Activated naive CD8-positive, alpha-beta T cell treated with anti-CD3 and anti-CD28 coated beads for 36 hours (primary cell): ENCODE measurements at places on chromosomes 7 and 10.
A peak's percentile ranks its signal among the peaks of the same experiment; 100 is the strongest.

DNA sequence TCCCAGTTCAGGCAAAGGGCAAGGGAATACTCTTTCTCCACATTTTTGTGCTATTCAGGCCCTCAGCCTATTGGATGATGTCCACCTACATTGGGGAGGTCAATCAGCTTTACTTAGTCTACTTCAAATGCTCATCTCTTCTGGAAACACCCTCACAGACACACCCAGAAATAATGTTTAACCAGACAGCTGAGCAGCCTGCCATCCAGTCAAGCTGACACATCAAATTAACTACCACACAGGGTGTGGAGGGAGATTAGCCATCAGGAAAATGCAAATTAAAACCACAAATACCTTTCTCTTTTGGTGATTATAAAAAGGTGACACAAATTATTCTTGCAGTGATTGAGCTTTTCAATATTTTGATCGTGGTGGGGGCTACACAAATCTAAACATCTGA is 74.7 kb upstream of the FZD8 start:
- H3K4me1 ChIP-seq: no peaks in the 10 kb centered on the region
- H3K36me3 ChIP-seq: no peaks in the 10 kb centered on the region
- no peak overlapping the region for H3K27ac ChIP-seq
- no peak overlapping the region for H3K4me3 ChIP-seq

DNA sequence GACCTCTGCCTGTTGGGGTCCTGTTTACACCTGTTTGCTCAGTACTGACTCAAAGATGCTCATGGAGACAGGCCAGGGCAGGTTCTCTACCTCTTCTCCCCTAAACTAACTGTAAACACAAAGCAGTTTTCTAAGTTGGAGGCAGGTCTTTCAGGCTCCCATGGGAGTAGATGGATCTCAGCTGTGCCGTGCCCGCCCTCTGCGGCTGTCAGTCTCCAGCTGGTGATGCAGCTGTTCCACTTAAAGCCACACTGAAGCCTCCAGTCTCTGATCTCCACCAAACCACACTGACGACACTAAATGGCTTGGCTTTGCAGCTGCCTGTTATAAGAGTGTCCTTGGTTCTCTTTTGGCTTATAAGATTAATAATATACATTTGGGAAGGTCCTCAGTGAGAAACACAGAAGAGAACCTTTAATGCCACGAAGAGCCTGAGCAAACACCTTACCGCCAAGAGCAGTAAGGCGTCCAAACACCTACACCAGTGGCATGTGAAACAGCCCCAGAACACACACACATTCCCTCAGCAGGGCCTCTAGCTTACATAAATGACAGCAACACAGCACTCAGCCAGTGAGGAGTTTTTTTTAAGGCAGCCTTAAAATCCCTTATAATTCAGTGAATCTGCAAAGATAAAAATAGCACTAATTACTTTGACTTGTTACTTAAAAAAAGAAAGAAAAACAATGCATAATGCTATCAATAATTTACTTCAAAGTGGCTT is 60.4 kb upstream of the KCNIP2 start:
- H3K27ac ChIP-seq: peak overlapping the region; percentile 71
- peaks cover 30% of the 10 kb centered on the region for H3K4me1 ChIP-seq
- no peaks in the 10 kb centered on the region for H3K27me3 ChIP-seq
- peak; percentile 40 for DNase-seq
- no peaks in the 10 kb centered on the region for H3K36me3 ChIP-seq

DNA sequence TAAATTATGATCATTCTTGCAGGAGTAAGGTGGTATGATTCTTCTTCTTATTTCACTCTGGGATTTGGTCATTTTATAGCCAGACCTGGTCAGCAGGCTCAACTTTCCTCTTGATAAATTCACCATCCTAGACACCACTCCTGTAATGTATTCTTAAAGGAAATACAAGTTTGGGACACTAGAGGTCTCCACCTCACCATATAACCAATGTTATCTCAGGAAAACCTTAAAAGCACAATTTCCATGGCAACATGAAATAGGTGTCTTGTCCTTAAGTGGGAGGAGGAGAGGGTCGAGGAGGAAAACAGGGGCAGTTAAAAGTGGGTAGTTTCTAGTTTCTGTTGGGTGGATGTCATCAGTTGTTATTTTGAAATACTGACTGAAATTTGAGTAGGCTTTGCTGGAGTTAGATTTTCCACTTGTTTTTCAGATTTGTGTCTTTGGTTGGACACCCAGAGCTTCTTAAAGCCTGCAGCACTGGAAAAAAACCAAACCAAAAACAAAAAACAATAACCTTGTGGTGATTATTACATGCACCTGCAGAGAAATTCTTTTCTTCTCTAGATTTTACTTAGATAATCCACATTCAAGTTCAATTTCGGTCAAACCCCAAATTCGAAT is 163.1 kb downstream of the PRKCQ start:
- no peaks in the 10 kb centered on the region for H3K27me3 ChIP-seq
- peaks cover 5% of the 10 kb centered on the region for H3K4me1 ChIP-seq
- no peak overlapping the region for H3K27ac ChIP-seq
- no peak for DNase-seq
- H3K4me3 ChIP-seq: no peak overlapping the region
- H3K36me3 ChIP-seq: peaks cover 14% of the 10 kb centered on the region

- peaks cover 58% of the 10 kb centered on the region for H3K36me3 ChIP-seq
- DNase-seq: no peak
- H3K27me3 ChIP-seq: no peaks in the 10 kb centered on the region
These were observed 5.8 kb downstream of the FBH1 start for GRCh38 chr10:5895804-5896203.

DNA sequence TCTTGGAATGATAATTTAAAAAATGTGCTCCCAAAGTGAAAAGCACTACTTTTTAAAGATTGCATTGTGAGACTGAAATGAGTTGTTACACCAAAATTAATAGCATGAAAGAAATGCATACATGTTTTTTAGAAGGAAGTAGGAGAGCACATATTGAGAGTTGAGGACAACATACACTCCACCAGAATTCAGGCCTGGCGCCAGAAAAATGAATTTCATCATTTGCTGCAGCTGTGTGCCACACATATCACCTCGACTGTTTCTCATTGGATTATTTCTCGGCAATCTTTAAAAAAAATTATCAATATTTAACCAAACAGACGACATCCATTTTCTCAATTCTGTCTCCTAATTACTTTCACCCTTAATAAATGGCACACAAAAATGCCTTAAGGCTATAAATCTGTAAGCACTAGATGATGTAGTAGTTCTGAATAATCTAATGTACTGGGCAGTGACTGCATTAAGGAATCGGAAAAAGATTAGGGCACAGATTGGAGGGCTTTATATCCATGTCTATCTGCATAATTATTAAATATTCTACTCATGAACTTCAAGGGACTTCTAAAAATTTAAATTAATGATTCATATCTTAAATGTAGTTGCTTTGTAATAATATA is 590.4 kb downstream of the NXPH1 start:
- DNase-seq: no peak
- no peak overlapping the region for H3K27ac ChIP-seq
- H3K27me3 ChIP-seq: no peaks in the 10 kb centered on the region
- no peaks in the 10 kb centered on the region for H3K36me3 ChIP-seq

DNA sequence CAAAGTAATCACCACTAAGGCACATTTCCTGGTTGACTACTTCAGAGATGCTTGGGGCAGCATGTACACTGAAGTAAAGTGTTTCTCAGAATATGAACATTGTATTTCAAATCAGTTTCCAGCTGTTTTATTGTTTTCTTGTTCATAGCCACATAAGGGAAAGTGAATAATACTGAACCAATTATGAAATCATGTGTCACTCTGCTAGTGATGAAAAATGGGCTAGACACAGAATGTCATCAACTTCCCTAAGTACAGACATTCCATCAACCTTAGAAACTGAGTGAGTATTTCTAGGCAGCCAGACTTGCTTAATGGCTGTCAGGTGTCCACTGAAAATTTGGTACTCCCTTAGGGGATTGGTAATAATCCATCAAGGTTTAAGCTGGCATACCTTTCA is 603.5 kb downstream of the ARL4A start:
- peaks cover 4% of the 10 kb centered on the region for H3K27me3 ChIP-seq
- no peaks in the 10 kb centered on the region for H3K36me3 ChIP-seq
- H3K4me1 ChIP-seq: no peaks in the 10 kb centered on the region

DNA sequence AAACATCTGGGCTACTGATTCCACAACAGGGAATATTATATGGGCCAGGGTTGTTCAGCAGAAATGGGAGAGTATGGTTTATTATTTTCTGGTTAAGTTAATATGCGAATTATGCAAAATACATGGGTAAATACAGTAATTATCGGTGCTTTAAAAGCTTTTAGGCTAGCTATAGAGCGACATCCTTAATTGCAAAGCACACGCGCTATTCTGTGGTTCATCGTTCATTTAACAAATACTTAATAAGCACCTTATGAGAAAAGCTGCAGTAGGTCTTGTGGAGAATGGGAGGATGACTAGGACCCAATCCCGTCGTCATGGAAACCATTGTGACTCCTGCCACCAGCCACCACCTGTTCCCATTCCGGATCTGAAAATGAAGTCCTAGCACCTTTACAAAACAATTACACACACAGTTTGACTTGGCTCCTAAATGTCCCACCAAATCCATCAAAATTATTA is 623 bp upstream of the CEP41 start:
- H3K4me1 ChIP-seq: peaks cover 44% of the 10 kb centered on the region
- H3K27me3 ChIP-seq: no peaks in the 10 kb centered on the region
- peak overlapping the region; percentile 98 for H3K4me3 ChIP-seq

GRCh38 chr7:69893906-69894305 is 295.6 kb downstream of the AUTS2 start:
- no peak overlapping the region for H3K27ac ChIP-seq
- no peaks in the 10 kb centered on the region for H3K36me3 ChIP-seq
- peaks cover 3% of the 10 kb centered on the region for H3K4me1 ChIP-seq
- H3K4me3 ChIP-seq: no peak overlapping the region
- DNase-seq: no peak

- no peak overlapping the region for H3K27ac ChIP-seq
- no peaks in the 10 kb centered on the region for H3K4me1 ChIP-seq
- no peaks in the 10 kb centered on the region for H3K36me3 ChIP-seq
- no peak for DNase-seq
- H3K27me3 ChIP-seq: no peaks in the 10 kb centered on the region
These were observed 106.1 kb upstream of the HABP2 start for GRCh38 chr10:113446739-113447138.

GRCh38 chr7:2687338-2687869 is 598 bp upstream of the AMZ1 start:
- H3K27ac ChIP-seq: no peak overlapping the region
- no peak overlapping the region for H3K4me3 ChIP-seq
- no peak for DNase-seq
- H3K27me3 ChIP-seq: peaks cover 68% of the 10 kb centered on the region
- H3K4me1 ChIP-seq: peaks cover 11% of the 10 kb centered on the region

DNA sequence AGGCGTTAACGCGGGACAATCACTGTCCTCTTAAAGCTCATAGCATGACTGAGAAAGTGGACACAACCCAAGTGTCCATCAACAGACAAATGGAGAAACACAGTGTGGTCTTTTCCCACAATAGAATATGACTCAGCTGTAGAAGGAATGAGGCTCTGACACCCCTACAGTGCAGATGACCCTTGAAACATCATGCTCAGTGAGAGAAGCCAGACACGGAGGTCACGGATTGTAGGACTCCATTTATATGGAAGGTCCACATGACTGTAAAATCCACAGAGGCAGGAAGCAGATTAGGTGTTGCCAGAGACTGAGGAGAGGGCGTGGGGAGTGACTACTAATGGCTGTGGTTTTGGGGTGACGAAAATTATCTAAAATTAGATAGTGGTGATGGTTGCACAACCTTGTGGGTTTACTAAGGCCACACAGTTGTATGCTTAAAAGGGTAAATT is 6.1 kb upstream of the NCAPG2 start:
- DNase-seq: no peak
- H3K4me3 ChIP-seq: no peak overlapping the region
- H3K27ac ChIP-seq: no peak overlapping the region
- H3K4me1 ChIP-seq: peaks cover 13% of the 10 kb centered on the region

GRCh38 chr7:131038153-131038552 is 289.5 kb upstream of the MKLN1 start:
- no peaks in the 10 kb centered on the region for H3K27me3 ChIP-seq
- H3K27ac ChIP-seq: peak overlapping the region; percentile 47
- peaks cover 71% of the 10 kb centered on the region for H3K4me1 ChIP-seq
- DNase-seq: no peak
- no peak overlapping the region for H3K4me3 ChIP-seq

GRCh38 chr10:73992899-73993788 is 4.8 kb upstream of the VCL start:
- H3K4me3 ChIP-seq: no peak overlapping the region
- H3K27ac ChIP-seq: no peak overlapping the region
- H3K27me3 ChIP-seq: no peaks in the 10 kb centered on the region
- H3K4me1 ChIP-seq: peaks cover 26% of the 10 kb centered on the region
- no peak for DNase-seq

DNA sequence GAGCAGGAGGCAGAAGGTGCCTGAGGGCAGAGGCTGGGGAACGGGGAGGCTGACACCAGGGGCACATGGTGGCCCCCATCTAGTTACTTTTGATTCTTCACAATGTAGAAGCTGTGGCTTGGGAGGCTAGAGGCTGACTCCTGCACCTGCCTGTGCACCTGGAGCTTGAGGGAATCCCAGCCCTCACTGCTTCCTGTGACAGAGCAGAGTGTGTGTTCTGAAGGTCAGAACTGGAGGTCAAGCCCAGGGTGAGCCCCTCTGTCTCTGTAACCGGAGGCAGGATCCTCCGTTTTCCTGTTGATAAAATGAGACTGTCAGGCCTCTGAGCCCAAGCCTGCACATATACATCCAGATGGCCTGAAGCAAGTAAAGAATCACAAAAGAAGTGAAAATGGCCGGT is 124.8 kb downstream of the ACTR3B start:
- H3K4me1 ChIP-seq: no peaks in the 10 kb centered on the region
- H3K4me3 ChIP-seq: no peak overlapping the region
- H3K36me3 ChIP-seq: peaks cover 17% of the 10 kb centered on the region
- no peak for DNase-seq

DNA sequence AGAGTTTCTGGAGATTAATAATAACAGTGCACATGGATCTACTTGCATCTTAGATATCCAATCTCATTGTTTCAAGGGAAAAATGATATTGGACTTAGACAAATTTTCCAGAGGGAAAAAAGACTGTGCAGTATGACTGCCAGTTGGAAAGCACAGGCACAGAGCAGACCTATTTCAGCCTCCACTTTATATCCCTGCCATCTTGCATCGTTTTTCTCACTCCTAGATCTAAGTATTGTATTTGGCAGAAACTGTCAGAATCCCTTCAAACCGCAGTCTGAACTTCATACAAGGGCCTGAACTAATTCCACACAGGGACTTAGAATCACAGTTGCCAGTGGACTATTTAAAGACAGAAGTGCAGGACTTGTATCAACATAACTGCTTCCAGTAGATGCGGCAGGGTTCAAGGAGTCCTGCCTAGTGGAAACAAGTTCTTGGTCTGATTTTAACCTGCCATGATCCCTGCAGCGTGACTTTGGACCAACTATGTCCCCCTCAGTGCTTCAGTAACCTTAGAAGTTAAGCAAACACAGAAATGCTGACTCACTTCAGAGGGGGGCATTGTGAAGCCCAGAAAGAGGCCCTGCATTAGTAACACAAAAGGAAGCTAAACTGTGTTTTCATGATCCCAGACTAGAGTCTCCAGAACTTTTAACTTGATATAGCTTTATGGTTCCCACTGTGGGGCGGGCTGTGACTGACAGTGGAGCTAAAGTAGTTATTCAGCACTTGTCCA is 95.7 kb upstream of the PALS2 start:
- no peak for DNase-seq
- no peak overlapping the region for H3K27ac ChIP-seq

- no peaks in the 10 kb centered on the region for H3K36me3 ChIP-seq
- no peak for DNase-seq
- H3K4me1 ChIP-seq: no peaks in the 10 kb centered on the region
- H3K27me3 ChIP-seq: peaks cover 6% of the 10 kb centered on the region
- H3K27ac ChIP-seq: no peak overlapping the region
- no peak overlapping the region for H3K4me3 ChIP-seq
These were observed 50.8 kb downstream of the CXCL12 start for GRCh38 chr10:44334091-44334490.

- H3K36me3 ChIP-seq: peaks cover 7% of the 10 kb centered on the region
- H3K4me1 ChIP-seq: no peaks in the 10 kb centered on the region
- H3K4me3 ChIP-seq: no peak overlapping the region
These were observed 41.9 kb downstream of the HECTD2 start for GRCh38 chr10:91452063-91452462.
